ENCODE measurements at places on chromosomes 3 and 15.

DNA sequence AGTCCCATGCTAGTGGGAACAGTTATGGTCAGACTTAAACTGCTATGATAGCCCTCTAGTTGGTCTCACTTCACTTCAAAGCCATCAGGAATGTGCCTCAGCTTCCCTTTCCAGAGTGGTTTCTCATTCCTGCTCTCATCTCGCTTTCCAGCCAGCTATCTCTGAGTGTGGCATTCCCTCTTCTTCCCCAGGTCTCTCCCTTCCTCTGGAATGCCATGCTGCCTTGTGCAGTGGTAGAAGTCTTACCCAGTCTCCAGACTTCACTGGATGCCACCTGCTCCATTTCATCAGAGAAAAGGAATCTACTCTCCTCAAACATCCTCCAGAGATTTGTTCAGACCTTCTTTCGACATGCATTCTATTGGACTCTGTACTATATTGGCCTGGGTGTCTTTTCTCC lies 83.0 kb downstream of the AGBL1 start:
- DNase-seq = no peak

- DNase-seq = no peak
Measured at GRCh38 chr3:121834157-121834670, 646 bp downstream of the IQCB1 start.

GRCh38 chr3:7506606-7507180 lies 645.8 kb downstream of the GRM7 start:
- no peak for DNase-seq

DNA sequence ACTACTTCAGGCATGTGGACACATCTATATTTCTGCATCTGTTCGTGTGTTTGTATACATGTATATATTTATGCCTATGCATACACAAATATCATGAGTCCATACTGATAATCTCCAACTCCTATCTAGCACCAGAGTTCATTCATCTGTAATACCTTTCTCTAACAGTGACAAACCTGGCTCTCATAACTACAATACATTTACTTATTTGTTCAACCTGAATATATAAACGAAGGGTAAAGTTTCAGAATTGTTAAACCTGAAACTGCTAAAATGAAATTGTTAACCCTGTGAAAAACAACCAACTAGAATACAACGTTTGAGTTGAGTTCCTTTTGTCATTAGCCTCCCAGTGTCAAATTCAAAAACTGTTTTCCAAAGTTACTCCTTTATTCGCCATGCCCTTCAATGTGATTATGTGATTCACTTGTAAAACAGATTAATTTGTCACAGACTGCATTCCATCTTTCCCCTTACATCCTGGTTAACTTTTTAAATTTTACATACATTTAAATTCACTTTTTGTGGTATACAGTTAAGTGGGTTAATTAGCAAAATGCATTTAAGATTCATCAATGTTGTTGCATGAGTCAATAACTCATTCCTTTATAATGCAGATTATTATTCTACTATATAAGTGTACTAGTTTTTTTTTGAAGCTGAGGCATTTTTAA lies 58.5 kb downstream of the PIK3R4 start:
- no peak for DNase-seq
